ENCODE measurements at places on chromosomes 13 and 19.

DNA sequence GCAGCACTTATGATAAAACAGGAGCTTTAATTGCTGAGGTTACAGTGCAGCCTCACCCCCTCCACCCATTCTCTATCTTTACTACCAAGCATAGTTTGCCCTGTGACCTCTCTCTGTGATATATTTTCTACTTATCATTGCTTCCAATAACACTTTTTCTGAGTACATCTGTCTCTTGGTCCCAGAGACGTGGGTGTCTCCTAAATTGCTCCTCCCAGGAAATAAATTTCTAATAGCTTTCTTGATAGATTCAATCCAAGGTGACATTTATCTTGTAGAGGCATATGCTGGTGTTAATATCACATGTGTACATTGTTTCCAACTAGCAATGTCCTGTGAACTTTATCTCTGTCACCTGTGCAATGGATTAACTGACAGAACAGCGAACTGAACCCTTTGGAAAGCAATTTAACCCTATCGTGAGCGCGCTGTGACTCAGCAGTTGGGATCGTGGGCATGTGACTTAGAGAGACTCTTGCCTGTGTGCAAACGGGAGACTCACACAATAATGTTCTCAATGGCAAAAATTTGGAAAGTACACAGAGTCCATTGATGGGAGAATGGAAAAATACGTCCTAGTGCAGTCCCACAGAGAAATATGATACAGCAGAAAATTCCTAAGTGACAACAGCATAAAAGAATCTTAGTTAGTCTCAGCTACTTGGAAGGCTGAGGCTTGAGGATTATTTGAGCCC is 7.0 kb upstream of the MAP2K2 start:
- DNase-seq = no peak

DNA sequence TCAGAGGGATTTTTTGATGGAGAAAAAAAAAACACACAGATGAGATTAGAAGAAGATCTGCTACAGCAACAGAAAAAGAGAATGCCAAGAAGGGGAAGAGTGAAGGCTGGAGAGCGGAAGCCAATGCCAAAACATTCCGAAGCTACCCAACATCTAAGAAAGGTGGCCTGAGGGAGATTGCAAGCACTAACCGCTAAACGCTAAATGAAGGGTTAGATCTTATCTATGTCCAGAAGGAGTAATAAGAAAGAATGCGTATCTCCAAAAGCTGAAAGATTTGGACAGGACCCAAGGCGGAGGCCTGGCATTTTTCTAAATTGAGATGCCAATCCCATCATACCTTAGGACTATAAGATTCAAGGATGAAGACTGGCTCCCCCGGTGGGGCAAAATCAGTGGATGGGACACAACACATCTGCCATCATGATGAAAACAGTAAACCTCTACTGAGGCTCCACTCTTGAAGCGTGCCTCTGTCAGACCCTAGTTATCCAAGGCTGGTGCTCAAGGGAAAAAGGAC is 15.6 kb upstream of the HMGB1 start:
- no peak for DNase-seq

DNA sequence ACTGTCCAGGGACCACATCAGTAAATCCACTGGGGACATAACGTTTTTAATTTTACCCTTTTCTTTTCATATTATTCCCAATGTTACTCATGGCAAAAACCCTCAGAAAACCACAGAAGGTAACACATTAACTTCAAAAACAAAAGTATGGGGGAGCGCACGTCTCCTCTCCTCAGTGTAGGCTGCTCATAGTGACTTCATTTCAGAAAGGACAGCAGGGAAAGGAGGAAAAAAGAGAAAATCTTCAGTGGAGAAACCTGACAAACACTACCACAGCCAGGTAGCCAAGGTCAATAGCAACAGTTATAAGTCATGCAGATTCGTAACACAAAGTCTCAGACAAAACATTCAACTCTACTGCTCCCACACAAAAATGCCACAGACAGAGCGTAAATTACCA is 21.4 kb downstream of the DZIP1 start:
- DNase-seq = no peak

DNA sequence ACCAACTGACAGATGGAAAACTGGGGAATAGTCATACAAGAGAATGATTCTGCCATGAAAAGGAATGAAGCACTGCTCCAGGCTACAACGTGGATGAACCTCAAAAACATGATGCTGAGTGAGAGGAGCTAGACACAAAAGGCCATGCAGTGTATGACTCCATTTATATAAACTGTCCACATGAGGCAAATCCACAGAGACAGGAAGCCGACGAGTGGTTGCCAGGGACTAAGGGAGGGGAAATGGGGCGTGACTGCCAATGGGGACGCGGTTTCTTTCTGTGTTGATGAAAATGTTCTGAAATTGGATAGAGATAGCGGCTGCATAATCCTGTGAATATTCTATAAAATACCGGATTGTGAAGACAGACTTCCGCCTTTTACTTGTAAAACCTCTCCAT is 10.2 kb downstream of the SMIM7 start:
- DNase-seq = no peak

DNA sequence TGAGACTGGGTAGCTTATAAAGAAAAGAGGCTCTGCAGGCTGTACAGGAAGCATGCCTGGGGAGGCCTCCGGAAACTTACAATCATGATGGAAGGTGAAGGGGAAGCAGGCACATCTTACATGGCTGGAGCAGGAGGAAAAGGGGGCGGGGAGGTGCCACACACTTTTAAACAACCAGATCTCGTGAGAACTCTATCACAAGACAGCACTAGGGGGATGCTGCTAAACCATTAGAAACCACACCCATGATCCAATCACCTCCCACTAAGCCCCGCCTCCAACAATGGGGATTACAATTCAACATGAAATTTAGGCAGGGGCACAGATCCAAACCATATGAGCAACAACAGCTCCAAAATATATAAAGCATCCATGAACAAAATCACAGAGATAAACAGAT is 46.5 kb upstream of the GTF2F2 start:
- no peak for DNase-seq

Data from chondrocyte (in vitro differentiated cells).